ENCODE measurements at places on chromosomes 6 and 20. TPM values are rescaled to one million over a fixed set of nuclear protein-coding genes. Genes with fewer than 3 reads are reported as not detected.

Gene HDGFL1
- not detected for total RNA-seq

Gene ILRUN
- total RNA-seq = 40.9 TPM

Gene MUCL3
- total RNA-seq = not detected

Gene MYT1
- total RNA-seq = not detected

Gene TSBP1
- total RNA-seq = not detected

Gene RPS6KA2
- 74.2 TPM for total RNA-seq

Gene HLA-DOA
- total RNA-seq = not detected

Gene THBS2
- 279 TPM for total RNA-seq

Gene CYP39A1
- 0.37 TPM for total RNA-seq

Gene SLC52A3
- total RNA-seq = not detected

Gene LRP11
- total RNA-seq = 47.3 TPM

Gene WFDC12
- total RNA-seq = not detected

Gene TNXB
- total RNA-seq = 99.6 TPM

Gene ADAM33
- total RNA-seq = 101 TPM

Gene AURKA
- total RNA-seq = 29.4 TPM

Gene SAPCD1
- 1.1 TPM for total RNA-seq

Gene L3MBTL1
- total RNA-seq = 2.9 TPM

Gene RNF39
- total RNA-seq = not detected

Gene PTK7
- total RNA-seq = 30.3 TPM

Gene ULBP2
- total RNA-seq = 1.5 TPM

Gene SLC22A1
- 1.5 TPM for total RNA-seq

Gene ZNF337
- 9.6 TPM for total RNA-seq

Gene RHAG
- total RNA-seq = not detected

Gene SCP2D1
- not detected for total RNA-seq

Gene GRM1
- under 0.01 TPM for total RNA-seq

Gene XKR7
- total RNA-seq = not detected

Gene DLK2
- total RNA-seq = not detected

Gene BLTP3A
- total RNA-seq = 4.4 TPM

Gene ZNF335
- 23.7 TPM for total RNA-seq

Gene POU5F1
- 0.59 TPM for total RNA-seq

Gene RBPJL
- not detected for total RNA-seq

Gene GPLD1
- 0.73 TPM for total RNA-seq

Gene EPHA7
- total RNA-seq = 0.39 TPM

Gene TREM2
- total RNA-seq = not detected

Gene ULBP3
- 17.3 TPM for total RNA-seq

Gene CEP57L1
- total RNA-seq = 41.8 TPM
